ENCODE measurements at places on chromosomes 6 and 20.

DNA sequence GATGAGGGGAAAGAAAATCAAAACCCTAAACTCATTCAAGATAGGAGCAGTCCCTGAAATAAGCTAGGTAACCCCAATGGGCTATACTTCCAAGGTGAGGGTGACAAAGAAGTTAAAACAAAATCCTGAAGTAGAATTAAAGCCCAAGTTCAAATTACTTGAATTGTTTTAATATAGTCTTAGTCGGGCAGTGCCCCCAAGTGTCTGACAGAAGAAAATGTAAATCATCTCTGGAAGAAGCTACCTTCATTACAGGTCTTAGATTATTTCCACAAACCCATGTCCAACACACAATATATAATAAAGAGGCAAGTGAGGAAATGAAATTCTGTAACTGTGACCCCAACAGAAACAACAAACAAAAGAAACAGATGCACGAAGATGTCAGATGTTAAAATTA lies 36.8 kb upstream of the L3MBTL3 start:
- no peak for DNase-seq

- DNase-seq: no peak
Observed at GRCh38 chr20:38514947-38515346, 42.3 kb downstream of the RALGAPB start.

GRCh38 chr6:150343434-150343833 lies 25.4 kb upstream of the IYD start:
- no peak for DNase-seq

GRCh38 chr6:68046302-68046701 lies 588.8 kb upstream of the ADGRB3 start:
- DNase-seq: no peak

DNA sequence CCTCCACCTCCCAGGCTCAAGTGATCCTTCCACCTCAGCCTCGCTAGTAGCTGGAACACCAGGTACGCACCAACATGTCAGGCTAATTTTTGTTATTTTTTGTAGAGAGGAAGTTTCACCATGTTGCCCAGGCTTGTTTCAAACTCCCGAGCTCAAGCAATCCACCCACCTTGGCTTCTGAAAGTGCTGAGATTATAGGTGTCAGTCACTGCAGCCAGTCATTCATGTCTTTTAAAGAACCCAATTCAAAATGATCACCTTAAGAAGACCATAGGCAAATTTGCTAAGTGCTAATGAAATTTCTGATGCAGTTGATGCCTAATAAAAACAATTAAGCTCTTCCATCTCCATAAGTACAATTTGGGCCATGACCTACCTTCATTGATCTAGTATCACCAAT lies 2.6 kb upstream of the VNN2 start:
- no peak for DNase-seq

DNA sequence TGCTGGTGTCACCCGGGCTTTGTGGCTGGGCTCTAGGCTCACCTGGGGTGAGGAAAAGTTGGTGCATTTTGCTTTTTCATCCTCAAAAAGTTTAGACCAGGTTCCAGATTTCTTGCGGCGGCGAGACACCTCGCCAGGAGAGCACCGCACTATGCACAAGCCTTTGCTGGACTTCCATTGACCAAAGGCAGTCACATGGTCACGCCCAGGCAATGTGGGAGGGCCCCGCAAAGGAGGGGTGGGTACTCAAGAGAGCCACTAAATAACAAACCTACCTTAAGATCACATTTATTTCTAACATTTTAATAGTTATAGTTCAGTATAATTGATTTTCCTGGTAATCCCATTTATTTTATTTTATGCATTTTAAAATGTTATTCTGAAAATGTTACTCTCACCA lies 3.0 kb upstream of the KIF16B start:
- DNase-seq: no peak

GRCh38 chr6:46648869-46649492 lies 3.6 kb downstream of the CYP39A1 start:
- DNase-seq: peak; percentile 15

- no peak for DNase-seq
Observed at GRCh38 chr6:37208793-37209192, 38.8 kb downstream of the PIM1 start.
